Uterus (tissue), 4 donors: ENCODE measurements at places on chromosomes 5 and 9. TPM values are rescaled to one million over a fixed set of nuclear protein-coding genes. Genes with fewer than 3 reads are reported as not detected.

F2R gene
- total RNA-seq = 9.4 TPM

IL5 gene
- not detected for total RNA-seq

DAP gene
- 49.0 TPM for total RNA-seq

COL27A1 gene
- total RNA-seq = 52.9 TPM

GNG10 gene
- total RNA-seq = 88.2 TPM

- H3K36me3 ChIP-seq = no peaks in the 10 kb centered on the region
- no peaks in the 10 kb centered on the region for H3K27me3 ChIP-seq
- no peak overlapping the region for H3K4me3 ChIP-seq
- H3K4me1 ChIP-seq = no peaks in the 10 kb centered on the region
- DNase-seq = no peak
- no peak overlapping the region for H3K27ac ChIP-seq
Observed at GRCh38 chr9:24096756-24097155, 270.7 kb upstream of the ELAVL2 start.

DNA sequence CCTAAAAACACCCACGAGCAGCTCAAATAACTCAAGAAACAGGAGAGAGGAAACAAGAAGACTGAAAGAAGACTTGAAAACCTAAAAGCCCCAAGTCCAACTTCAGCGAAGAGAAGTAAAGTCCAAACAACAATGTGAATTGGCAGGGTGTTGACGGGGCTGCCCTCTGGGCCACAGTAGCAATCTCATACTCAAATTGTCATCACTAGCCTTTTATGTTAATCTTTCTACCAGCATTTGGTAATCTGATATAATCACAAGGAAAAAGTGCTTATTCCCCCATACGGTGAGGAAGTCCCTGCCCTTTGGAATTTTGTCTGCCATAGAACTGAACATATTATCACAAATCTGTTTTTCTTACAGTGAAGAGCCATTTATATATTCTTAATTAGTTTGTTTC lies 51.5 kb upstream of the IFNE start:
- no peak for DNase-seq
- H3K4me1 ChIP-seq = no peaks in the 10 kb centered on the region
- no peak overlapping the region for H3K27ac ChIP-seq

DNA sequence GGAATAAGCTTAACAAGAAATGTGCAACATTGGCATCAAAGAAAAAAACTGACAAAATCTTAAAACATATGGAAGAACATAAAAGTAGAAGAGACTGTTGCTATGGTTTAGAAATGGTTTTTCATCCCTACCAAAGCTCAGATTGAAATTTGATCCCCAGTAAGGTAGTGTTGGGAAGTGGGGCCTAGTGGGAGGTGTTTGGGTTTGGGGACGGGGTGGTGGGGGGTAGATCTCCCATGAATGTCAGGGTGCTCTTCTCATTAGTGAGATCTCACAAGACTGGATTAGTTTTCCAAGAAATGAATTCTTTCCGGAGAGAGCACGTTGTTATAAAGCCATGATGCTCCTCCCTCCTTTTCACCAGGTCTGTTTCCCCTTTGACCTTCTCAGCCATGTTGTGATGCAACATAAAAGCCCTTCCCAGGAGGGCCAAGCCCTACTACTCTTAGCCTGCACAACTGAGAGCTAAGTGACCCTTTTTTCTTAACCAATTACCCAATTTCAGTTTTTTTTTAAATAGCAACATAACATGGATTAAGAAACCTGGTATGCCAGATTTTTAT lies 10.6 kb downstream of the TMEM167A start:
- no peak overlapping the region for H3K4me3 ChIP-seq
- no peak overlapping the region for H3K27ac ChIP-seq
- no peaks in the 10 kb centered on the region for H3K27me3 ChIP-seq
- no peak for DNase-seq

GRCh38 chr5:89690331-89690730 lies 719.2 kb downstream of the CETN3 start:
- no peak overlapping the region for H3K4me3 ChIP-seq
- H3K4me1 ChIP-seq = no peaks in the 10 kb centered on the region
- H3K36me3 ChIP-seq = no peaks in the 10 kb centered on the region
- DNase-seq = no peak
- H3K27ac ChIP-seq = no peak overlapping the region

GRCh38 chr9:98686961-98687855 lies 21.5 kb downstream of the GABBR2 start:
- no peak overlapping the region for H3K4me3 ChIP-seq
- no peak overlapping the region for H3K27ac ChIP-seq
- no peaks in the 10 kb centered on the region for H3K36me3 ChIP-seq
- no peak for DNase-seq

- no peak for DNase-seq
- H3K36me3 ChIP-seq = no peaks in the 10 kb centered on the region
- H3K4me3 ChIP-seq = no peak overlapping the region
- no peak overlapping the region for H3K27ac ChIP-seq
- H3K27me3 ChIP-seq = no peaks in the 10 kb centered on the region
Observed at GRCh38 chr5:118126159-118126558, 862.2 kb downstream of the DTWD2 start.

DNA sequence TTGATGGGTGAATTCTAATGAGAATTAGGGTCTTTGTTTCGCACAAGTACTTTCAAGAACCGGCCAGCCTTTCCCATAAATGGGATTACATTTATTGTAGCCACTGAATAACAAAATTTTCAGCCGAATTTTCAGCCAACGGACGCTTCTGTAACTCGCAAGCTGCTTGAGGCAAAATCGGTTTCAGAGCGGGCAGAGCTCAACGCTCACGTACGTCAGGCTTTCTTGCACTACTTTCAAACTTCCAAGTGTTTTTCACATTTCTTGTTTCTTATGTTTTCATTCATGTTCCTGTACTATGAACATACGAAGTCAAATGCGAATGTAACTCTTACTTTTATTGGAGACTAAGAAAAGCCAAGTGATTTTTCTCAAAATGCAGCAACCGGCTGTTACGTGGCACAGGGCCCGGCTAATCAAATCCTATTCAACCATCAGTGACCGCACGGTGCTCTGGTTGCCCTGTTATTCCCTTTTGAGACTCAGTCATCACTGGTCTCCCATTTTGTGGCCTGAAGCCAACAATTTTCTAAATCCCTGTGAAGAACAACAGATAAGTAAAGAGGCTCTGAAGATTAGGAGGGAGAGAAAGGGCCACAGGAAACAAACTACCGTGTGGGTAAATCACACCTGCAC lies 68.5 kb downstream of the SLC28A3 start:
- DNase-seq = no peak
- peak overlapping the region; percentile 23 for H3K4me3 ChIP-seq
- no peaks in the 10 kb centered on the region for H3K27me3 ChIP-seq
- no peaks in the 10 kb centered on the region for H3K4me1 ChIP-seq
- no peaks in the 10 kb centered on the region for H3K36me3 ChIP-seq

GRCh38 chr5:126988021-126988569 lies 42.3 kb downstream of the MARCHF3 start:
- DNase-seq = no peak
- no peak overlapping the region for H3K27ac ChIP-seq
- no peaks in the 10 kb centered on the region for H3K27me3 ChIP-seq
- no peaks in the 10 kb centered on the region for H3K4me1 ChIP-seq
- H3K4me3 ChIP-seq = no peak overlapping the region
- H3K36me3 ChIP-seq = no peaks in the 10 kb centered on the region
